ENCODE measurements at places on chromosomes 4 and X.

GRCh38 chr4:139933104-139933503 is 220.9 kb downstream of the MAML3 start:
- DNase-seq = no peak

DNA sequence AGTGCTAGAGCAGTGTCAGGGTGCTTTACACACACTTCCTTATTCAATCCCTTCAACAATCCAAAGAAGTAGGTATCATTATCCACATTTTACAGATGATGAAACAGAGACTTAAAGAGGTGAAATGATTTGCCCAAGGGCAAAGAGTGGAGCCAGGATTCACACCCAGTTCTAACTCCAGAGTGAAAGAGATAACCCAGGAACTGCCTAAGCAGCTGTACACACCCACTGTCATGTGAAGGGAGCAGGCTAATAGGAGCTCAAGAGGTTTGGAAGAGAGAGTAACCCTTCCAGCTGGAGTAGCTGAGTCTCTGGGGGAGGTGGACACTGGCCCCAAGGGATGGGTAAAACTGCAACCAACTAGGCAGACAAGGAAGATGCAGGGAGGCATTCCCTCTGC is 92.5 kb downstream of the FBXL5 start:
- DNase-seq = no peak

DNA sequence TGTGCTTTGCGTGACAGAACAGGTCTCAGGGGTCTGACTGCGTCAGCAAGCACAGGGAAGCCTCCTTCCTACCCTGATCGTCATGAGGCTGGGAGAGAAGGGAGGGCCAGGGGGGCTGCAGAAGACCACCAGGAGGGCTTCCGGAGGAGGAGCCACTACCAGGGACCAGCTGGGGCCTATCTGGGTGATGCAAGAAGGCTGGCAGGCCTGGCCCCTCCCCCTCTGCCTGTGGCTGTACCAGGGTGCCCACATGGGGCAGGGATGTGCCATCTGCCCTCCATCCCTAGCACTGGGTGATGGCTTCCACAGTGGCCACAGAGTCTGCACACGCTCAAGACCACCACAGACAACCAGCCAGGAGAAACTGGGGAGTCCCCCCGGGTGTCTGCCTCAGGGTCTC is 116.4 kb upstream of the NKX1-1 start:
- no peak for DNase-seq

DNA sequence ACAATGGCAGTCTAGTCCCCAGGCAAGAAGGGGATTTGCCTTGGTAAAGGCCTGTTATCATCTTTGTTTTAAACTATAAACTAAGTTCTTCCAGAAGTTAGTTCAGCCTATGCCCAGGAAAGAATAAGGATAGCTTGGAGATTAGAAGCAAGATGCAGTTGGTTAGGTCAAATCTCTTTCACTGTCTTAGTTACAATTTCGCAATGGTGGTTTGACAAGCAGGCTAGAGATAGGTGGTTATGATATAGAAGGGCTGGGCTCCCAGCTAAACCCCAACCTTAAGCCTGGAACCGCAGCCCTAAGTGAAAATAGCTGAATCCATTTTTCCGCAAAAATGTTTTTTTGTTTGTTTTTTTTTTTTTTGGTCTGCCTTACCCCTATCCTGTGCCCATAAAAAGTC is 41.8 kb upstream of the NEIL3 start:
- no peak for DNase-seq

DNA sequence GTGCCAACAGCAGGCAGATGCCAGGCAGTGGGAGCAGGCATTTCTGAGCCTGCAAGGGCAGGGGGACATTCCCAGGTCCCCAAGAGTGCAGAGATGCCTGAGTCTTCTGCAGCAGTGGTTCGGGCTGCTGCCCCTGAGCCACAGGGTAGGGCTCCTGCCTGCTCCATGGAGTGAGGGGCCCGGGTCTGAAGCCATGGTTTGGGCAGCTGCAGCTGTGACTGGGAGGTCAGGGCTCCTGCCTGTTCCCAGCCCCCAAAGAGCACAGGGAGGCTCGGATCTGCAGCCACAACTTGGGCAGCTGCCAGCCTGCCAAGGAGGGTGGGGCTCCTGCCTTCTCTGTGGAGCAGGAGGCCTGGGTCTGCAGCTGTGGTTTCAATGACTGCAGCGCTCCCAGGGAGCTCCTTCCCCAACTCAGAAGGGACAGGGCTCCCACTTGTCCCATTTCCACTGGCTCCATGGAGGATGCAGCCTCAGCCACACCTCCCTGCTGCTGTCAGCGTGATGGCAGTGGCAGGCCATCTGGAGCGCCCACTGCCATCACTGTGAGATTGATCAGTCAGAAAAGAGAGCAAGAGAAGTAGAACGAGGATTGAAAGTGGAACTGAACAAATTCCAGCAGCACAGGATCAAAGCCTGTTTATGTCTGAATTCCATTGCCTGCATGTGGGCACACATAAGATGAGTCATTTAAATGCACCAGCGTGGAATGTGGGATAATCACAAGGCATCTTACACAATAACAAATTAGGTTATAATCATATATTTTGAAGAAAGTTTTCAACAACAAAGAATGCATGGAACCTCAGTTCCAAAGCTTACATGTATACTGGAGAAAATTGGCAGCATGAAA is 93.1 kb upstream of the CXorf51A start:
- DNase-seq = no peak

DNA sequence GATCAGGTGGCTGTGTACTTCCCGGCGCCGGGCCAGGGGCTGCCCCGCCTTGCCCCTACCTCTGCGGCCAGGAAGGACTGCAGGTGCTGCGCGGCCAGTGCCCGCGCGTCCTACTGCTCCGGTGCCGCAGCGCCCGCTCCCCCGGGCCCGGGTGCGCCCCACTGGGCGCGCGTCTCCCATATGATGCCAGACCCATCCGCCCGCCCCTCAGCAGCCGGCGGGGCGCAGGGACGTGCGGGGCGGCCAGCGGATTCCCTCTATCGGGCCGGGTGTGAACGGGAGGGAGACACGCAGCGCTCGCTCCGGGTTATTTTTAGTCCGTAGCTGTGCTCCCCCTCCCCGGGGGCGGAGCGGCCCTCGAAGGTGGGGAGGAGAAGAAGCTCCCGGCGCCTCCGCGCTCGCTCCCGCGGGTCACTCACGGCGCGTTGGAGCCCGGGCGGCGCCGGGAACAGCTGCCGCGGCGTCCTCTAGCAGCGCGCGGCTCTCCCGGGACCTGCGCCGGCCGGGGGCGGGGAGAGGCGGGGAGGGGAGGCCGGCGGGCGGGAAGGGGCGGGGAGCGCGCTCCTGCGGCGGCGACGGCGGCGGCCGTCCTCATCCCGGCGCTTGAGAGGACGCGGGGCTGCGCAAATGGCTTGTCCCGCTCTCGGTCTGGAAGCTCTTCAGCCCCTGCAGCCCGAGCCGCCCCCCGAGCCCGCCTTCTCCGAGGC is 103.6 kb downstream of the UCHL1 start:
- no peak for DNase-seq

DNA sequence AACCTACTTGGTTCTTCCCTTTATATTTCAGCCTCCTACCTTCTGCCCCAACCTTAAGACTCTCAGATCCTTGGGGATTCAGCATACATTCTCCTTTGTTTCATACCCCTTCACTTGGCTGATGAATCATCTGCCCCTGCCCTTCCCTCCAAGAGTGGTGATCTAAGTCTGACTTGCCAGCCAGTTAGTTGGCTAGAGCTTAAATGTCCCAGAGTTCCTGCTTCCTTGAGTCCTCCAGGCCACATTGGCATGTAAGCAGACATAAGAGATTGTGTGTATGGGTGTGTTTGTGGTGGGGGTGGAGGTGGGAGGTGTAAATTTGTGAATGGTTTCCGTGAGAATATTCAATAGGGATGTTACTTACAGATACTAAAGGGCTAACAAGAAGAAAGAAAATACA is 3.7 kb upstream of the TEX13D start:
- no peak for DNase-seq
